ENCODE measurements at places on chromosomes 16 and 17.

GRCh38 chr17:60744355-60744966, 66.8 kb downstream of the BCAS3 start:
- DNase-seq = no peak

DNA sequence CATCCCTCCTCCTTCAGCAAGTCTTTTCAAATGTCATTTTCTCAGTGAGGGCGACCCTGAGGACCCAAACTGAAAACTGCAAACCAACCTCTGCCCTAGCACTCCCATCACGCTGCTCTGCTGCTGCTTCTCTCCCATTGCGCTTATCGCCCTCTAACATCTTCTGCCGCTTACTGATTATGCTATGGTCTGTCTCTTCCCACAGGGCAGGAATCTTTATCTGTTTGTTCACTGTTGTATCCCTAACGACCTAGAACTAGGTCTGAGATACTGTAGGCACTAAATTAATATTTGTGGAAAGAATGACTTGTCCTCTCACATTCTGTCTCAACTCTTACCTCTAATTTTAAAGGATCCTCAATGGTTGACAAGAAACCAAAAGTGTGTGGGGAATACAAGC, 12.5 kb downstream of the ZSCAN32 start:
- DNase-seq = no peak

DNA sequence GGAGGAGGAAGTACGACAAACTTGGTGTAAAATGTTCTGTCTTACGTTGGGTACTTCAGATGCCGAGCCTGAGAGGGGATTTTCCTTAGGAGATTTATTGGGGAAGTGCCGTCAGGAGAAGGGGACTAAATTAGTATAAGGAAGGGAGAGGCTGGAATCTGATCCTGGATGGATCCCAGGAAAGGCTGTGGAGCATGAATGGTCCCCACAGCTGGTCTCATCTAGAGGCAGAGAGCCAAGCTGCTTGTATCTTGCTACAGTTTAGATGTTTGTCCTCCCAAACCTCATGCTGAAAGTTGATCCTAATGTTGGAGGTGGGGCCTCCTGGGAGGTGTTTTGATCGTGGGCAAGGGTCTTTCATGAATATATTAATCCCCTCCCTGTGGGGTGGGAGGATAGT, 798.4 kb upstream of the EEF2KMT start:
- DNase-seq = no peak

- DNase-seq = no peak
Measured at GRCh38 chr17:5381542-5381941, 37.9 kb downstream of the NUP88 start.

DNA sequence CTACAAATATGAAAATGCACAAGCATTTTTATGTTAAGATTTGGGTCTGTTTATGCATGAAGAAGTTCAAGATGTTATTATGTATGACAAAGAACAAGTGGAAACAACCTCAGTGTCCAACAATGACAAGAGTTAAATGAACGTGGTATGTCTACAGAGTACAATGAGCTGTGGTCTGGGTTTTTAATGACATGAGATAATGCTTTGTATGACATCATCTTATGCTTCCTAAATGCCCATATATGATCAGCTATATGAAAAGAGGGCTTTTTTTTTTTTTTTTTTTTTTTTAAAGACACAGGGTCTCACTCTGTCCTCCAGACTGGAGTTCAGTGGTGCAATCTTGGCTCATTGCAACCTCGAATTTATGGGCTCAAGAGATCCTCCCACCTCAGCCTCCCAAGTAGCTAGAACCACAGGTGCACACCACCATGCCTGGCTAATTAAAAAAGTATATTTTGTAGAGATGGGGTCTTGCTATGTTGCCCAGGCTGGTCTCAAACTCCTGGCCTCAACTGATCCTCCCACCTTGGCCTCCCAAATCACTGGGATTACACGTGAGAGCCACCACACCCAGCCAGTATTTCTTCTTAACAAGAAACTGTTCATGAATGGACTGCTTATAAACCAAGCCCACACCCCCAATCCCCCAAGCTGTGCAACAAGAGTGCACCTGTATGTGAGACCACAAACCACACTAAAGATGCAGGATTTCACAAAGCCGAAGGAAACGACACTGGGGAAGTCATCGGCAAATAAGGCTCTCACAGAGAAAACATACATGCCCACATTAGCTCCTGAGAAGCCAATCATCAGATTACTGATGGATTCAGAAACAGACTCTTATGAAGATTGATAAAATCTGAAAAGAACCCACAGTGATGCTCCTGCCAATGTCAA, 114.5 kb downstream of the CPPED1 start:
- DNase-seq = no peak
